Karpas-422 (cell line): ENCODE measurements at places on chromosomes 7 and 10.

DNA sequence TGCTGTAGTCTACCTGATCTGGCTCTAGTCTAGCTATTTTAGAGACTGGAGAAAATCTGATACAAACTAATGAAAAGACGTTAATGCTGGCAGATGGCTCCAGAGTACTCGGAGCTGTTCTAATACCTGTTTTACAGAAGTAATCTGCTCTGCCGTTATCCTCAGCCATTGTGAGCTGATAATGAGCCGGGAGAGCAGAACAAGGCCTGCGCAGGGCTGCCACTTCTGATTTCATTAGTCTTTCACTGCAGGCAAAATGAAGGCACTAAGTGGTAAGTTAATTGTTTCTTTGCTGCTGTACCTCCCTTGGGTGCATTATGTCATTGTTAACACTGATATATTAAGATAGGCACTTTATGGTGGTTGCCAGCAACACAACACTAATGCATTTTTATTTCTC lies 456.4 kb upstream of the PFKP start:
- DNase-seq, result no peak

DNA sequence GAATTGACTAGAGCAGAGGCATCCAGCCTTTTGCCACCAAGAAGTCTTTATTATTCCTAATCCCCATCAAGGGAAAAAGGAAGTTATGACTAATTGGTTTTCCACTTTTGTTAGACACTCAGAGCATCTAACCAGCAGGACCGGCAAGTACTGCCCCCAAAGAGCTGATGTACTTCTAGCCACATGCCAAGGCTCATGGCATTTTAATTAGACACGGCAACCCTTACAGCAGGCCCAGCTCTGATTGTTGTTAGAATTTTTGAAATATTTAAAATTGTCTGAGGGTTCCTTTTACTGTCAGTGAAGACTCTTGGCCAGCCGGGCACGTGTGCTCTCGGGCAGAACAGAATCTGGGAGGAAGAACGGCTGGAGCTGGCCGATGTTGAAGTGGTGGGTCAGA lies 114.8 kb downstream of the SPAG6 start:
- DNase-seq, result no peak

DNA sequence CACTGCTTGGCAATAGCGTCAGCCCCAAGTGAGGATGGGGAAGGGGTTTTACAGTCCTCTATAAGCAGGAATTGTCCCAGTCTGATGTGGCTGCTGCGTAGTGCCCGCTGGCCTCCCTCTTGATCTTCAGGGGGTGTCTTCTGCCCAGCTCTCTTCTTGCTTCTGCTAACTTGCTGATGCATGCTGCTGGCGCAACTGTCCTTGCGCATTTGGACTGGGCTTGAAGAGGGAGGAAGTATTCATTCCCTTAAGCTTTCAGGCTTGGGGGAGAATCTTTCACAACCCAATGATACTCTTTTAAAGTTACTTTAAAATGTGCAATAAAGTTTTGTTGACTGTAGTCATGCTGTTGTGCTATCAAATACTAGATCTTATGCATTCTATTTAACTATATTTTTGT lies 10.3 kb downstream of the GALNT11 start:
- DNase-seq, result no peak

- no peak for DNase-seq
Measured at GRCh38 chr7:2523941-2524807, 4.6 kb downstream of the LFNG start.

DNA sequence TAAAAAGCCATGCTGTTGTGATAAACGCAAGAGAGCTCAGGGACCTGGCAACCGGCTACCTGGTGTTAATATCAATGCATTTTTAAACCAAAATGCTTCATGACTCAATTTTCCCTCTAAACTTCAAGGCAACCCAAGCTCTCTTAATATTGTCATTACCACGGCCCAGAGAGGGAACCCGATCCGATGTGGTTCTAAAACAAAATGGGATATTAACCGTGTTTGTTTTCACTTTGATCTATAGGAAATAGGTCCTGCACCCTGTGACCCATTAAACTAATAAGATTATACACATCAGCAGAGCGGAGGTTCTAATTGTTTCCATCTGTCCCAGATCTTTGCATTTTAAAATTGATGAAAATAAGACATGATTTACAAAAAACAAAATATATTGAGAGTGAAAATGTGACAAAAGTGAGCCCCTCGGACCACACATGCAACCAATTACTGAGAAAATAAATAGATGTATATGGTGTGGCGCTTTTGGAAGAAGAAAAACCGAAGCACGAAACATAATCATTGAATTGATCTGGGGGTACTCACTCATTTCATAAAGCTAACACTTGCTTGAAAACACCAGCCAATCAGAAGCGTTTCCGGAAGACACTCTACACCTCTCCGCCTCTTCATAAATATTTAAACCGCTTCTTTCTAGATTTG lies 290.3 kb upstream of the NFE2L3 start:
- peak; percentile 71 for DNase-seq

DNA sequence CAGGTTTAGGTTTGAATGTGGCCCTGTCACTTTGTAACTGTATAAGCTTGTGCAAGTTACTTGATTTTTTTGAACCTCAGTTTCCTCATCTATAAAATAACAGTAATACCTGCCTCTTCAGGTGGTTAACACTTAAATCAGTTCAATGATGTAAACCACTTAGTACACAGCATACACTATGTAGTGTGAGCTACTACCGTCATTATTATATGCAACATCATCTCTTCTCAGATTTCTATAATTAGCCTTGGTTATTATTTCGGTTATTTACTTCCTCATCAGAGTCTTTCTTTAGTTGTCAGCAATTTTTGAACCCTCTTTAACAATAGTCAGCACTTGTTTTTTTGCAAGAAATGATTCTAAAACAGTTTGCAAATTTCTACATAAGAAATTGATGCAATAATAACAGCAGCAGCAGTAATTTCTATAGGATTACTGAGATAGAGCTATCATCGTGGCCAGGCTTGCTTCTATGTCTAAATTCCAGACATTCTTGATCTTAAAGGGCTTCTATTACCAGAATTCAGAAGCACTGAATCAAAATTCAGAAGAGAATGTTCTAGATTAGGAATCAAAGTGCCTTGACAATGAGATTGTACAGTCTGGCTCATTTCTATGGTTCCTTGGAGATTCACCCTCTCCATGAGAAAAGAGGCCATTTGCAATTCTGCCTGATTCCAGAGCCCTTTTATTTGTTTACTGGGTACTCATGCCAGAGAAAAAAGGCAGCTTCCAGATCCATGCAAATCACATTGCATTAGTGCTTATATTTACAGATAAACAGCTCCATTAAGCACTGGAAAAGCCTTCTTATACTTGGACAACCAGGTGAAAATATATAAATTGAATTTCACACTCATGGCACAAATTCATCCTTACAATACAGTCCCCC lies 25.0 kb upstream of the WDR11 start:
- DNase-seq, result no peak

- DNase-seq, result no peak
Measured at GRCh38 chr7:154990964-154991540, 11.9 kb downstream of the PAXIP1 start.

GRCh38 chr10:5354068-5354467 lies 10.7 kb upstream of the UCN3 start:
- DNase-seq, result peak; percentile 63

- DNase-seq, result no peak
Measured at GRCh38 chr10:73015779-73016178, 61.2 kb upstream of the PLA2G12B start.
